Glomerular endothelial cell (primary cell): ENCODE measurements at places on chromosomes 16 and 17. TPM values are rescaled to one million over a fixed set of nuclear protein-coding genes. Genes with fewer than 3 reads are reported as not detected.

DNA sequence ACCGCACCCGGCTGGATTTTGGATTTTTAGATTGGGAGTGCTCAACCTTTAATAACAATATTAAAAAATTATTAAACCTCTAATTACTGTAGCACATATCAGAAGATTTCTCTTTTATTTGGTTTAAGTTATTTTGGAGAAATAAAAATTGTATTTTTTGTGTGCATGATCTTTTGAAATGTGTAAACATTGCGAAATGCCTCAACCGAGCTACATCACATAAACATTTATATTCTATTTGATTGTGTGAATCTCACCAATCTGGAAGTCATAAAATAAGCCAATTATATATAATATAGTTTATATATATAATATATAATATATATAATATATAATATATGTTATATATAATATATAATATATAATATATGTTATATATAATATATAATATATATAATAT is 696.2 kb upstream of the RBFOX1 start:
- no peak for DNase-seq

Gene KRTAP2-3
- 1.8 and 5.4 TPM in 2 replicates for total RNA-seq

- no peak for DNase-seq
These were observed 1.1 kb upstream of the WBP2 start for GRCh38 chr17:75856062-75856756.

- DNase-seq = no peak
These were observed 230.8 kb downstream of the ABCC12 start for GRCh38 chr16:47924950-47925349.

GRCh38 chr16:68478526-68479250 is 30.4 kb upstream of the SMPD3 start:
- DNase-seq = no peak

DNA sequence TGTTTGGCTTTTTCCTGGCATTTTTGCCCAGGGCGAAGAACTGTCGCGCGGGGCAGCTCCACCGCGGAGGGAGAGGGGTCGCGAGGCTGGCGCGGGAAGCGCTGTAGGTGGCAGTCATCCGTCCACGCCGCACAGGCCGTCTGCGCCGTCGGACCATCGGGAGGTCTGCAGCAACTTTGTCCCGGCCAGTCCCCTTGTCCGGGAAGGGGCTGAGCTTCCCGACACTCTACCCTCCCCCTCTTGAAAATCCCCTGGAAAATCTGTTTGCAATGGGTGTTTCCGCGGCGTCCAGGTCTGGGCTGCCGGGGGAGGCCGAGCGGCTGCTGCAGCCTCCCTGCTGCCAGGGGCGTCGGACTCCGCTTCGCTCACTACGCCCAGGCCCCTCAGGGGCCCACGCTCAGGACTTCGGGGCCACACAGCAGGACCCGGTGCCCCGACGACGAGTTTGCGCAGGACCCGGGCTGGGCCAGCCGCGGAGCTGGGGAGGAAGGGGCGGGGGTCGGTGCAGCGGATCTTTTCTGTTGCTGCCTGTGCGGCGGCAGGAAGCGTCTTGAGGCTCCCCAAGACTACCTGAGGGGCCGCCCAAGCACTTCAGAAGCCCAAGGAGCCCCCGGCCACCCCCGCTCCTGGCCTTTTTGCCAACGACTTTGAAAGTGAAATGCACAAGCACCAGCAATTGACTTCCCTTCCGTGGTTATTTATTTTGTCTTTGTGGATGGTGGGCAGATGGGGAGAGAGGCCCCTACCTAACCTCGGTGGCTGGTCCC is 2.3 kb upstream of the CBX4 start:
- no peak for DNase-seq

DNA sequence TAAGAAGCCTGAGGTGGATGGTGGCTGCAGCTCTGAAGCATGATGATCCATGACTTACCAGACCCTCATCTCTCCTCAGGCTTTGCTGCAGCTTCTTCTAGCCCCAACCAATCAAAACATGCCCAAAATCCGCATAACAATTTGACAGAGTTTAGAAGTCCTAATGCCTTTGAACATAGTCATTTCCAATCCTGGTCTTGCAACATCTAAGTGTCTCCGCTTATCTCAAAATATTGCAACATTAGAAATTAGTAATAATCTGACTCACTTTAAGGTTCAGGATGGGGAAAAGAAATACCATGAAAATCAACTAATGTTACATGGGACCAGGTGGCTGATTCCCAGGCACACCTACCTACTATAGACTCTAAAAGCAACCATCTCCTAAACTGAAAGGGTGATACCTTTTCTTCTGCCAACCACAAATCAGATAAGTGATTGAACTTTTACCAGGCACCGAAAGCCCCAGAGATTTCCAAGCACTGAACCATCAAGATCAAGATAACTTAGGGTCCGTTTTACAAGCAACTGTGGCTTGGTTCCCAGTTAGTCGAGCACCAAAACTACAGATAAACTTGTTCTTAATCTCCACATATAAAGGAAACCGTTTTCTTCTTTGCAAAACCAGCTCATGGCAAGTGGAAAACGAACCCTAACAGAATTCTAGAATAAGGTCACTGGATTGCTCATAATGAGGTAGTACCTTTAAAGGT is 14.0 kb downstream of the ERN1 start:
- no peak for DNase-seq
